Kidney glomerular epithelial cell (primary cell): ENCODE measurements at places on chromosomes 2 and 18.

DNA sequence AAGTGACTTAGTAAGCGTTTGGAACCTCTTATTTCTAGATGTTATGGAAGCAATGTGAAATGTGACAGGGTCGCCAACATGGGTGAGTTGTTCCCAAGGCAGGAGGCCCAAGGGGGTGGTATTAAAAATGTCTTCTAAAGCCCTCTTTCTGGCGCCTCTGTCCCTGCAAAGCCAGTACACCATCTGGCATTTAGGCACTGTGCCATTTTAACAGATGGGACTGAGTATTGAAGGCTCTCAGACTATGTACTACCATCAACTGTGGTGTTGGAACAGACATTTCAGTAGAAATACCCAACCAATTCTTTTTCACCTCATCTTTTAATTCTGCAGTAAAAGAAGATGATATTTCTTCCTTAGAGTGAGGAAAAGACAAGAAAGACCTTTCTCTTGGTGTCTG lies 384.5 kb upstream of the MMADHC start:
- DNase-seq = no peak

DNA sequence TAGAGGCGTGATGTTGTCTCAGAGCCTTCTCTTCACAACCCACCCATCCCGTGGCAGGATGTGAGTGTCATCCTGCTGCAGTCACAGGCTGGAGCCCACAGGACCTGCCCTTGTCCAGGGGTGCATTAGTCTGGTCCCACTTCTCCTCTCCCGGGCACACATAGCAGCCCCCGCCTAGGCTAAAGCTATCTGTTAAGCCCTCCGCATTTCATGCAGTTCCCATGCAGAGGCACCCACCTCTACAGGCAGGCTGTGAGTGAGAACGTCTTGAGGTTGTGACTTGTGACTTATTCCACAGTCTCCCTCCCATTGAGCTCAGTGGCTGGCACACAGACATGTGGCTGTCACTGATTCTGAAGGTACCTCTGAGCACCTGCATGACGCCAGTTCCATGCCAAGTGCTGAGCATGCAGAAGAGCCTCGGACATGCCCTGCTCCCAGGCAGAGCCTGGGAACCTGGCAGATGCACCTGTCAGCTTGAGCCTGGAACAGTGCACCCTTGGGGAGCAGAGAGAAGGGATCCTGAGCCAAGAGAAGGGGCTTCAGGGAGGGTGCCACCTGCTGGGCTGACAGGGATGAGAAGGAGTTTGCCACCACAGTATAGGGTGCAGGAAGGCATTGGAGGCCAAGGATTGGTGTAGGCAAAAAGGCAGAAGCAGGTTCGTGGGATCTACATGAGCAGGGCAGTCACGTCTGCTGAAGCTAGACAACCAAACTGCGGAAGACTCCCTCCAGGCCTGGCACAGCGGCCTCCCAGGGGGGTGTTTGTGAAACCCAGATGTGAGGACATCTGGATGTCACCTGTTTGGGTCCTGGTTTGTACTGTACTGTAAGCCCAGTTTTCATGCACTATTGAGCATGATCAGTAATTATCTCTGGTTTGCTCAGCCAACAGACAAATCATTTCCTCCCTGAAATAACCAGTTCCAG lies 213.6 kb downstream of the GLI2 start:
- no peak for DNase-seq

DNA sequence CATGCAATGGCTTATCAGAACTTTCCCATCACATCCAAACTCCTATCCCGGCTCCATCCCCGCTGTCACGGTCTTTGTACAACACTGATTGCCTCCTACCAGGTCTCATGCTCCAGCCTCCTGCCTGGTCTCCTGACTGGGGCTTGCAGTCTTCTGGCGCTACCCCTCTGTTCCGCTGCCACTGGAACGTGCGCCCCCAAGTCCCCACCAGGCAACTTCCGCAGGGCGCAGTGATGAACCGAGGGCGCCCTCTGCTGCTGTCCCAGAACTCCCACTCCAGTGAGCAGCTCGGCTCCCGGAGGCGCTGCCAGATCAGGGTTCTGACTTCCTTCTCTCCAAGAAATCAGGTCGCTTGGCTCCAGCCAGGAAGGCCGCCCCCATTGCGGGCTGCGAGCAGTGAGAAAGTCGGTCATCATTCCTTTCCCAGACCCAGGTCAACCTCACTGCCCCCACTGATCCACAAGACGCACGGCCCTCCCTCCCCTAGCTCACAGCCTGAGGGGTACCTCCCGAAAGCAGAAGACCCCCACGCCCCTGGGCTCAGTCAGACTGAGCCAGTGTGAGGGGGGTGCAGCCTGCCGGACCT lies 43.9 kb upstream of the RAB11FIP5 start:
- DNase-seq = peak; percentile 49

- DNase-seq = no peak
Observed at GRCh38 chr2:96359310-96359709, 23.7 kb downstream of the NCAPH start.

DNA sequence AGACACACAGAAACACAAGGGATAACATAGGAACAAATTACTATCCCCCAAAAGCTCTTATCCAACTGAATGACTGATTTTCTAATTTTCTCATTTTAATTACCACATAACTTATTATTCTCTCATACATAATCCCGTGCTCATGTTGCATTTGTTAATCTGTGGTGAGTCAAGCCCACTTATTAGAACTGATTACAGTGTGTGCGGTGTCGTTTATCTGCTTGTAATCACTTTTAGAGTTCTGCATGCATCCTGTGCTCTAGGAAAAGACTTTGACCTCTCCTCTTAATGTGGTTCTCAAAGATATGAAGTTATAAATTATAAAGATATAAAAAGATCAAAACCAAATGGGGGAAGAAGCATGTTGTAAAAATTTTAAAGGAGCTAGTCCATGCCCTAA lies 29.7 kb downstream of the CNDP1 start:
- no peak for DNase-seq

DNA sequence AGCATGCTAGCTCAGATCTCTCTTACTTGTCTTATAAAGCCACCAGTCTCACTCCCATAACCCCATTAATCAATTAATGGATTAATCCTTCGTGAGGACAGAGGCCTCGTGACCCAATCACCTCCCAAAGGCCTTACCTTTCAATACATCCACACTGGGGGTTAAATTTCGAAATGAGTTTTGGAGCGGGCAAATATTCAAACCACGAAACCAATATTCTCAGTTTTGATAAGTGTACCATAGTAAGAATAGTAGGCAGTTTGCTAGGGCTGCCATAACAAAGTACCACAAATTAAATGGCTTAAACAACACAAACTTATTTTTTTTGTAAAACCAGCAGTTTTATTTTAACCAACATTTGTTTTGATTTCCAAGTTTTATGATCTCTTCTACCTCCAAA lies 15.2 kb downstream of the HIBCH start:
- DNase-seq = no peak

GRCh38 chr18:41121116-41121826 lies 833.8 kb upstream of the PIK3C3 start:
- DNase-seq = no peak

DNA sequence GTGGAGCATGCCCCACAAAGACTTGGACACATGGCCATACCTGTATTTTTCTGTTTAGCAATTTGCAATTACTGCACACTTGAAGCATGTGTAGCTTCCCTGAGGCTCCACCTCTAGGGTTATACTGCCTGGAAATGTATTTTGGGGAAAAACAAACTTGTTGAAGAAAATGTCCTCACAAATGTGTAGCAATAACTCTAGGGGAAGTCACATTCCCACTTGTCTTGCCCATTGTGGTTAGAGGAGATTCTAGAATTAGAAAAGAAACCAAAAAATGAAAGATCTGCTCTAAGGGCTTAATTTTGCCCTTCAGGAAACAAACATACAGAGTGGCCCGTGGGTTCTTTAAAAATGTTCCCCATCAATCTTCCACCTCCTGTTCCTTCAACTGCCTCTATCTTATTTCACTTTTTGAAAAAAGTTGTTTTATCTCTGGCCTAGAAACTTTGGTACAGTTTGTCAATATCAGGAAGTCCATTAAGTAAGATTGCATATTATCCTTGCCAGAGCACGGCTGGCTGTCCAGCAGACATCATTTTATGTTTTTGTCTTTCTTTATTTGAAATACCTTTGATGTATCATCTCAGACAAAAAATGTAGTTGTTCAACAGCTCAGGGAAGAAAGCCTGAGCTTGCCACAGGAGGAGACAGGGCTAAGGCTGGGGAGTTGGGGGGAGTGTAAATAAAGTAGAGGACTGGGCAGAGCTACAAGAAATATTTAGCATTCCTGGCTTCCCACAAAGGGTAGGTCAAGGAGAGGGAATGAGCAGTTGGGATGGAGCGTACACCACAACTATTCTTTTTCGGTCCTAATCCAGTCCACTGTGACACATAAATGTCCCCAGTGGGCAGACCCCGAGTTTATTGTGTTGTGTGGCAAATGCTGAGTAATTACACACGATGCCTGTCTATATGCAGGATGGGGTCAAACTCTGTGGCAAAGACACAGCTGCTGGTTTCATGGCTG lies 96.8 kb upstream of the CDC42EP3 start:
- peak; percentile 93 for DNase-seq

DNA sequence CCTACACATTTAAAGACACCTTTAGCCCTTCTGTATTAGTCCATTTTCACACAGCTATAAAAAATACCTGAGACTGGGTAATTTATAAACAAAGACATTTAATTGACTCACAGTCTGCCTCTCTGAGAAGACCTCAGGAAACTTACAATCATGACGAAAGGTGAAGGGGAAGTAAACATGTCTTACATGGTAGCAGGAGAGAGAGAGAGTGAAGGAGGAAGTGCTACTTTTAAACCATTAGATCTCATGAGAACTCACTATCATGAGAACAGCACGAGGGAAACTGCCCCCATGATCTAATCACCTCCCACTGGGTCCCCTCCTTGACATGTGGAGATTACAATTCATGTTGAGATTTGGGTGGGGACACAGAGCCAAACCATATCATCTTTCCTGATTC lies 946.6 kb downstream of the SLC4A3 start:
- DNase-seq = no peak
